Upper lobe of left lung (tissue), 6 donors: ENCODE measurements at places on chromosomes 16 and 17. TPM values are rescaled to one million over a fixed set of nuclear protein-coding genes. Genes with fewer than 3 reads are reported as not detected.

ODAD4 gene
- total RNA-seq: 16.9 TPM

YBX2 gene
- 1.5 TPM for total RNA-seq

G6PC3 gene
- total RNA-seq: 38.5 TPM

GRCh38 chr16:55100100-55100499, 169.4 kb downstream of the IRX5 start:
- no peaks in the 10 kb centered on the region for H3K36me3 ChIP-seq
- H3K27ac ChIP-seq: no peak overlapping the region
- no peaks in the 10 kb centered on the region for H3K27me3 ChIP-seq

DNA sequence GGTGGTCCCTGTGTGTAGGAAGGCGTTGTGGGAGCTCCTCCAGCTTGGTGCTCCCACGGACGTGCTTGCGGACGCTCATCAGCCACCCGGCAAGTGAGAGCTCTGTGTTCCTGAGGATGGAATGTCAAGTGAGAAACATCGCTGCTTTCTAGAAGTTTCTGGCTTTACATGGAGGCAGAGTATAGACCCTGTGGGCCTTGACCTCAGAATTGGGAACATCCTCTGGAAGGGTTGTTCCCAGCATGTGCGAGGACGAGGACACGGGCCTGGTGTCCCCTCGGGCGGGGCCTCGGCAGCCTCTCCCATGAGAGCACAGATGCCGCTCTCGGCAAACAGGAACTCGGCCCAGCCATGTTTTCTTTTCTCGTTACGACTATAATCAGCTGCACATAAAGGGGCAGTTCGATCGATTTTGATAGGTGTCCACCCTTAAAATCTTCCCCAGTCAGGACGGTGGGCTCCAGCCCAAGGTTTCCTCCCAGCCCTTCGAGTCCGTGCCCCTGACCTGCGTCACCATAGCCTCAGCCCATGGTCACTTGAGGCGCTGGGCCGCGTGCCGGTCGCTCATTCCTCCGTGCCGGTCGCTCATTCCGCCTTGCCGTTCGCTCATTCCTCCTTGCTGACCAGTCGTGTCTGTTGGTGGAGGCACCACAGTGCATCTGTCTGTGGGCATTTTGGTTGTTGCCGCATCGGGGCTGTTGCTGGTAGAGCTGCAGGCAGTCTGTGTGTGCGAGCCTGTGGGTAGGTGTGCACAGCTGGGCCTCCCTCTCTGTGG, 91.3 kb upstream of the ZNF750 start:
- H3K4me1 ChIP-seq: no peaks in the 10 kb centered on the region
- H3K27me3 ChIP-seq: no peaks in the 10 kb centered on the region
- H3K27ac ChIP-seq: no peak overlapping the region
- peaks cover 24% of the 10 kb centered on the region for H3K36me3 ChIP-seq
- H3K4me3 ChIP-seq: no peak overlapping the region
- peak; percentile 20 for DNase-seq

DNA sequence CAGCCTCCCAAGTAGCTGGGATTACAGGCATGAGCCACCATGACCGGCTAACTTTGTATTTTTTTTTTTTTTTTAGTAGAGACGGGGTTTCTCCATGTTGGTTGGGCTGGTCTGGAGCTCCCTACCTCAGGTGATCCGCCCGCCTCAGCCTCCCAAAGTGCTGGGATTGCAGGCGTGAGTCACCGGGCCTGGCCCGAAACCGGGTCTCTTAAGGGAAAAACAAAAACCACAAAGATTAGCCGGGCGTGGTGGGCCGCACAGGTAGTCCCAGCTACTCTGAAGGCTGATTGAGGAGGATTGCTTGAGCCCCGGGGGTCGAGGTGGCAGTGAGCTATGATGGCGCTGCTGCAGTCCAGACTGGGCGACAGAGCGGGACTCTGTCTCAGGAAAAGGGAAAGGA, 19.9 kb upstream of the RBL2 start:
- H3K36me3 ChIP-seq: no peaks in the 10 kb centered on the region
- H3K27me3 ChIP-seq: no peaks in the 10 kb centered on the region
- no peak for DNase-seq
- no peaks in the 10 kb centered on the region for H3K4me1 ChIP-seq

GRCh38 chr16:4602331-4602730, 12.4 kb downstream of the UBALD1 start:
- H3K27ac ChIP-seq: no peak overlapping the region
- H3K4me3 ChIP-seq: no peak overlapping the region
- H3K27me3 ChIP-seq: no peaks in the 10 kb centered on the region
- H3K36me3 ChIP-seq: no peaks in the 10 kb centered on the region
